ENCODE measurements at places on chromosomes 4 and X.

GRCh38 chr4:182177166-182177565 is 66.0 kb upstream of the TENM3 start:
- DNase-seq, result peak; percentile 24

- peak; percentile 65 for DNase-seq
These were observed 67.7 kb downstream of the SLC4A4 start for GRCh38 chr4:71406459-71406963.

DNA sequence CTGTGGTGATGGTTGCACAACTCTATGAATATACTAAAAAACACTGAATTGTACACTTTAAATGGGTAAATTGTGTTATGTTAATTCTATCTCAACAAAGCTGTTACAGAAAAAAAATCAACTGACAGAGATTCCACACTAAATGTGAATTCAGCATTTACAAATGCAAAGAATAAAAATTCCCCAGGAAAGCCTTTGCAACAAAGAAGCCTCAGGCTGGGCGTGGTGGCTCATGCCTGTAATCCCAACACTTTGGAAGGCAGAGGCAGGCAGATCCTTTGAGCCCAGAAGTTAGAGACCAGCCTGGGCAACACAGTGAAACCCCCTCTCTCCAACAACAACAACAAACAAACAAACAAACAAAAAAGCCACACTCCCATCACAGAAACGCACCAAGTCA is 8.9 kb downstream of the BCLAF3 start:
- DNase-seq, result no peak

- DNase-seq, result peak; percentile 35
These were observed 9.6 kb downstream of the HAUS7 start for GRCh38 chrX:153460826-153461225.

GRCh38 chr4:146108756-146109155 is 66.8 kb upstream of the LSM6 start:
- no peak for DNase-seq

DNA sequence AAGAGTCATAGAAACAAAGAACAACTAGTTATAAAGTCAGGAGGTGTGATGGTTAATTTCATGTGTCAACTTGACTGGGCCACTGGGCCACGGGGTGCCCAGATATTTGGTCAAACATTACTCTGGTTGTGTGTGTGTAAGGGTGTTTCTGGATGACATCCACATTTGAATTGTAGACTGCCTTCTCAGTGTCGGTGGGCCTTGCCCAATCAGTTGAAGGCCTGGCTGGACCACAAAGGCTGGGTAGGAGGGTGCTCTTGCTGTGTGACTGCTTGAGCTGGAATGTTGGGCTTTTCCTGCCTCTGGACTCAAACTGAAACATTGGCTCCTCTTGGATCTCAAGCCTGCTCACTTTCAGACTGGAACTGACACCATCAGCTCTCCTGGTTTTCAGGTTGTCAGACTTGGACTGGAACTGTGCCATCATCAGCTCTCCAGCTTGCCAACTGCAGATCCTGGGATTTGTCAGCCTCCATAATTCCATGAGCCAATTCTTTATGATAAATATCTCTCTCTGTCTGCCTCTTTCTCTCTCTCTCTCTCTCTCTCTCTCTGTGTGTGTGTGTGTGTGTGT is 41.4 kb downstream of the CLDN34 start:
- DNase-seq, result peak; percentile 80

GRCh38 chrX:53114864-53115549 is 21.1 kb downstream of the KANTR start:
- no peak for DNase-seq

DNA sequence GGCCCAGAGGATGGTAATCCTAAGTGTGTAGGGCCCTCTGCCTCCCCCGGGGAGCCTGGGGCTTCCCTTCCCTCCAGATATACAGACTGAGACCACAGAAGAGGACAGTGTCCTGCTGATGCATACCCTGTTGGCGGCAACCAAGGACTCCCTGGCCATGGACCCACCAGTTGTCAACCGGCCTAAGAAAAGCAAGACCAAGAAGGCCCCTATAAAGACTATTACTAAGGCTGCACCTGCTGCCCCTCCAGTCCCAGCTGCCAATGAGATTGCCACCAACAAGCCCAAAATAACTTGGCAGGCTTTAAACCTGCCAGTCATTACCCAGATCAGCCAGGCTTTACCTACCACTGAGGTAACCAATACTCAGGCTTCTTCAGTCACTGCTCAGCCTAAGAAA is 1.9 kb downstream of the TRO start:
- DNase-seq, result no peak

DNA sequence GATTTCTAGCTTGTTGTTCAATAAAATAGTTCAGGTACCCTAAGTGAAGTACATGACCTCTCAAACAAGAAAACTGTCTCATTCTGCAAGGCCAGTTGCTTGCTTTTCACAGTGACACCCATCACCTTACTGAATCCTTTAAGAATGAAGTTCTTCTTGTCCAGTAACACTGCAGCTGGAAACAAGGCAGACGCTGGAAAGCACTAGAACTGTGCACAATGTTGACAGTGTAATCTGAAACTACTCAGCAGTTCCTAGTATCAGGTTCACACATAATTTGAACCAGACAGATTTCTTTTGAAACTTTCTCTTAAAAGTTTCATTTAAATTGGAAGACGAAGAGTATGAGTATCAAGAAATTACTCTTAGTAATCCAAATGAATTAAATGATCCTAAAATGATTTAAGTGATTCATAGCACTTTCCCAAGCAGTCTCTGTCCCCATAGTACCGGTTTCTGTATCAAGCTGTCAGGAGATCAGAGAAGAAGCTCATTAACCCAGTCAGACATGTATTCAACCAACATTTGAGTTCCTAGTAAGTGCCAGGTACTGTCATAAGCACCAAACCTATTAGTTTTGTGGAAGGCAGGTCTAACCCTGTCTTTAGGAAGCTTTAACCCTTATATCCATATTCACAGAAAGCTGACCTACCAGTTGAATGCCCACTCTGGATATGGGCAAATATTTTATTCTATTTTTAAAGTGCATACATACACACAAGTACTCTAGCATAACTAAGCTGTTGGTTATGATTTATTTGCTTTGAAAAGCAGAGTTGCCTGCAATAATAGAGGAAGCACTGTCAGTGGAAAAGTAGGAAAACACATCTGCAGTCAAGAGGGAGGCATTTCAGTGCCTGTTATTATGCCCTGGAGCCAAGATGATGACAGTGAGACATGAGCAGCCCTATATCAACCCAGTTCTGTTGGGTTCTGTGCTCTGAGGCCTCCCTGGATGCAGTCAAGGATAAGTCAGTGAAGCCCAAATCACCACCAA is 63.6 kb downstream of the PALLD start:
- no peak for DNase-seq

GRCh38 chr4:98677799-98678198 is 19.4 kb upstream of the TSPAN5 start:
- DNase-seq, result peak; percentile 56

DNA sequence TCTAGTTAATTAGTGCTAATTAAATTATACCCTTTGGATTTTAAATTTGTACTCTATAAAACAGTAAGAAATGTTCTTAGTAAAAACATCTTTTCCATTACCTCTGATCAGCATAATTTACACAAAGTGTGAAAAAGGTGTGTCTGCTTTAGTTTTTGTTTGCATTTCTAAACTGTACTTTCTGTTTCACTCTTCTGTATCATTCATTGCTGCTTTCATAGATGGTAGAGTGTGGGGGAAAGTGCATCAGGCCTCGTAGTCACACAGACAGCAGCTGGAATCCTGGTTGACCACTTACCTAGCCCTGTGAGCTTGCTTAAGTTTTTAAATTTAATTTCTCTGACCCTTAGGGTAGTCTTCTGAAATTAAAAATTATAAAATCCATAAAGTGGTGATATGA is 275.4 kb upstream of the PITX2 start:
- no peak for DNase-seq

GRCh38 chrX:580030-580429 is 50.6 kb upstream of the SHOX start:
- DNase-seq, result peak; percentile 29

DNA sequence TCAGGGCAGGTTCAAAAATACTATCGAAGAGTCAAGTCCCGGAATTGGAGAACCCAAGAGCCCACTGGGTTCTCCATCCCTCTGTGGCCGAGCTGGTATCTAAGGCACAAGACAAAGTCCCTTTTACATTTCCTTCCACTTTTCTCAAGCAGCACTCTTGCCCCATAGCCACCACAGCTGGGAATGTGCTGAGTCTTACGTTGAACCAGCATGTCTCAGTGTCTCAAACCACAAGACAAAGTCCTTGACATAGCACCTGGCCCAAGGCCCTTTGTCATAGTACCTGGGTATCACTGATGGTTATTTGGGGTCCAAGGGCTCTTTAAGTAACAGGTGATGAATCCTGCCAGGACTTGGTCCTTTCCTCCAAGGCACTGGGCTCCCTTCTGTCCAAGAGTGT is 210.2 kb upstream of the IRS4 start:
- no peak for DNase-seq
